Fibroblast of the conjunctiva (primary cell): ENCODE measurements at places on chromosomes 16 and 17.

DNA sequence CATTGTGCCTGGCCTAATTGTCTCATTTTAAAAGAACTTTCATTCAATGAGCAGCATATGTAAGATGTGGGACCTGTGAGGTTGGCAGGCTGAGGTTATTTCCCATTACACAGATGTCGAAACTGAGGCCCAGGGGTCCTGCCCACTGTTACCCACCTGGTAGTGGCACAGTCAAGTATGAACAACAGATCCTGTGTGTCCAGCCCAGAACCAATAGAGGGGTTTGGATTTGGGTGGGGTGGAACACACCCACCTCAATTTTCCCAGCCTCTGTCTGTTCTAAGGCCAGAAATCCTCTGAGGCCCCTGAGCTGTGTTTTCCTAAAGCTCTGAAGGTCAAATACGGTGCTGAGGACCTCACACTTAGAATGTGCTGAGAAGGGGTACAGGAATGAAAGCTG is 179.5 kb downstream of the XYLT1 start:
- DNase-seq = no peak

GRCh38 chr17:57597531-57598453 is 147.3 kb downstream of the CCDC182 start:
- DNase-seq = peak; percentile 65

- no peak for DNase-seq
Observed at GRCh38 chr17:82659886-82660285, 11.6 kb upstream of the WDR45B start.

GRCh38 chr17:17978481-17979424 is 6.1 kb downstream of the DRC3 start:
- DNase-seq = no peak

DNA sequence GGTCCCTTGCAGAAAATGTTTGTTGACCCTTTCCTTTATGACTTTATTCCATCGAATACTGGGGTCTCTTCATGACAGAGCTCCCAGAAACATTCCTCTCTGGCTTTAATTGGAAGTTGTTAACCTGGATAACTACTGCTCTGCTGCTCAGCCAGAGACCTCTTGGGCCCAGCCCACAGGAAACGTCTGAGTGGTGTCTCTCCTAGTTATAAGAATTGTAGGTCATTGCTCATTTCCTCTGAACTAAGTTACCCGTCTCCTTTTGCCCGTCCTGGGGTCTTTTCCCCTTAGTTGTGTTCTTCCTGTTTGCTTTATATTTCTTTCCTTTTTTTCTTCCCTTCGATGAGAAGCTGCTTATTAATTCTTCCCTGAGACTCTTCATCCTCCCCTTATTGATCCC is 9.0 kb downstream of the MAP2K6 start:
- no peak for DNase-seq

GRCh38 chr17:30823421-30823820 is 1.1 kb downstream of the CRLF3 start:
- DNase-seq = no peak
